ENCODE measurements at places on chromosomes 3 and 15. TPM values are rescaled to one million over a fixed set of nuclear protein-coding genes. Genes with fewer than 3 reads are reported as not detected.

The LIPC gene
- total RNA-seq = 1.1 TPM

The ERICH6 gene
- total RNA-seq = not detected

The RASGRP1 gene
- total RNA-seq = not detected

The DAPK2 gene
- total RNA-seq = 0.34 TPM

The GREM1 gene
- 12.8 TPM for total RNA-seq

The GOLGA8S gene
- 0.05 TPM for total RNA-seq

The MME gene
- 19.1 TPM for total RNA-seq

DNA sequence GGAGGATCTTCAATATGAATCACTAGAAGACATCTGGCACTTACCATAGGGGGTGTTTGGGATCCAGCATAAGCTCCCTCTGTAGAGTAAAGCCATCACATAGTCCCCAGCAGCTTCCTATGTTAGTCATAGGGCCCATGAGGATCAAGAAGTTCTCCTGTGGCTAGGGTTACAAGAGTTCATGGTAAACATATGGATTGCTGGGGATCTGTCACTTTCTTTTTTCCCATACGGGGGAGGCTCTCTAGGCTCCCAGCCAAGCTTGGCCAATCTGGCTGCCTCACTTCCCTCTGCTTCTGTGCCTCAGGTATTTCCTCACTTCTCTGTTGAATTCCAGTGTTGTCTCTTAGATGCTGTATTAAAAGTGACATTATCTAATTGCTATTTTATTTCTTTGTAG is 597.9 kb downstream of the PDCD6IP start:
- H3K27me3 ChIP-seq = no peaks in the 10 kb centered on the region
- H3K4me1 ChIP-seq = no peaks in the 10 kb centered on the region
- H3K4me3 ChIP-seq = no peak overlapping the region
- DNase-seq = no peak

DNA sequence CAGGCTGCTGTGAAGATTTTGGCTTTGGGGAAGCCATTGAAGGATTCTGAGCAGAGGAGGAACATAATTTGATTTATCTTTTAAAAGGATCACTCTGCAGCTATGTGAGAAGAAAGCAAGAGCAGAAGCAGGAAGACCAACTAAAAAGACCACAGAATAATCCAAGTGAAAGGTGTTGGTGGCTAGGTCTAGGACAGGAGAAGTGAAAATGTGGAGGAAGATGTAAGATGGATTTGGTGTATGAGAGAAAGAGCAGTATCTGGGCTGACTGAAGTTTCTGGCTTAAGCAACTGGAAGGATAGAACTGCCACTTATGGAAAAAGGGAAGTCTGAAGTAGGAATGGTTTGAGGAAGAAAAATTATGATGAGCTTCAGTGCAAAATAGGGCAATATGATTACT is 62.0 kb downstream of the SFMBT1 start:
- no peak overlapping the region for H3K27ac ChIP-seq
- no peaks in the 10 kb centered on the region for H3K27me3 ChIP-seq
- no peaks in the 10 kb centered on the region for H3K36me3 ChIP-seq
- H3K4me1 ChIP-seq = no peaks in the 10 kb centered on the region

- no peaks in the 10 kb centered on the region for H3K27me3 ChIP-seq
- DNase-seq = peak; percentile 34
- peaks cover 29% of the 10 kb centered on the region for H3K4me1 ChIP-seq
- no peak overlapping the region for H3K4me3 ChIP-seq
These were observed 165.6 kb upstream of the SMAD3 start for GRCh38 chr15:66899555-66900350.

DNA sequence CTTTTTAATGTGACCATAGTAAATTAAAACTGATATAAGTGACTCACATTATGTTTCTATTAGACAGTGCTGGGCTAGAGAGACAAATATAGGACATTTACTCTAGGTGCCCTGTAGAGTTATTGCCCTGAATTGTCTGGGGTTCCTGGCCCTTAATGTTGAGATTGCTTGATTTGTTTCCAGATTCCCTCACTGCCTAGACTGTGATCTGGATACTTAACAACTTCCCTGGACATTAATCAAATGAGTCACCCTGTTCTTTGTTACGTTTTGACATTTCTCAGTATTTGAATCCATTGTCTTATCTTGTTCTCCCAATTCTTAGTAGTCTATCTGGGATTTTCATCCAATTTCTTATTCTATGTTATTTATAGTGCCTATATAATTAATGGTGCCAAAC is 65.8 kb downstream of the DTWD1 start:
- H3K4me3 ChIP-seq = no peak overlapping the region
- no peaks in the 10 kb centered on the region for H3K4me1 ChIP-seq
- no peak for DNase-seq
- H3K27me3 ChIP-seq = no peaks in the 10 kb centered on the region
- no peaks in the 10 kb centered on the region for H3K36me3 ChIP-seq

DNA sequence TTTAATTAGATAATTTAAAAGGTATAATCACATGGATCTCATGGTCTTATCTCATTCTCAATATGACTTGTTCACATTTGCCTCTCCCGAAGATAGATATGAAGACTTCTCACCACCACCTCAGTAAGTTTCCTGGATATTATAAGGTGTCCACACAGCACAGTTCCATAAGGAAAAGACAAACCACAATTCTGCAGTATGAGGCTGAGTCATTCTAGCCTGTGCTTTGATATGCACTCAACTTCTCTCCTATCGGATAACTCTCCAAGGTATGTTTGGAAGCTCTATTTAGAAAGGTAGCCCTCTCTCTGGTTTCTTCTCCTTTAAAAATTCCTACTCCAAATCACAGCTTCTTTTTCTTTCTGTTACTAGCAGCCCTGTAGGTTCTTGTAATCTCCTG is 612.8 kb downstream of the ZPLD1 start:
- no peaks in the 10 kb centered on the region for H3K27me3 ChIP-seq
- no peaks in the 10 kb centered on the region for H3K4me1 ChIP-seq
- DNase-seq = no peak
- no peaks in the 10 kb centered on the region for H3K36me3 ChIP-seq

DNA sequence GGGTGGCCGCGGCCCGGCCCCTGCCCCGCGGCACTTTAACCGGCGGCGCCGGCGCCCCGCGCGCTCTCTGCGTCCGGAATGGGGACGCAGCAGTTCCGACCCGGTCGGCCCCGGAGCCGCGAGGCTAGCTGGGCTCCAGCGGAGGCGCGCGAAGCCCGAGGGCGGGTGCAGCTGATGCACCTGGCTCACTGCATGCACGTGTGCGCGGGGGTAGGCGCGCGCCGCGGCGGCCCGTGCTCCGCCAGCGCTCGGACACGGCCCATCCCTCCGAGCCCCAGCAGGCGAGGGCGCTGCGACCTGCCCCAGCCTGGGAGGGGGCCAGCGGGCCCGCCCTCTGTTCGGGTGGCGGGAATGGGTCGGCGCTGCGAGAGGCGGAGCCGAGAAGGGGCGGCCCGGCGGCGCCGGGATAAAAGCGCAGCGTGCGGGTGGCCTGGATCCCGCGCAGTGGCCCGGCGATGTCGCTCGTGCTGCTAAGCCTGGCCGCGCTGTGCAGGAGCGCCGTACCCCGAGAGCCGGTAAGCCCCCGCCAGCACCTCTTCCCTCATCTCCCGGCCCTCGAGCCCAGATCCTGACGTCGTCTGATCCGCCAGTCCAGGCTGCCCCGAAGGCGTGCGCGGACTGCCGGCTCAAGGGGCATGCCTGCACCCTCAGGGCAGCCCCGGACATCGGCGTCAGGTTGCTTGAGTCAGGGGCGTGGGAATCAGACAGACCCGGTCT is at the start of the genes CHDH and IL17RB:
Gene CHDH, minus strand, starts transcription at position 286 of the 717 bp plus-strand sequence. CDS start 22,411 bp downstream, outside the sequence.
Gene IL17RB, plus strand, starts transcription at position 435 of the 717 bp plus-strand sequence. Its CDS starts 21 bp downstream, at position 456.
- no peaks in the 10 kb centered on the region for H3K36me3 ChIP-seq
- peaks cover 11% of the 10 kb centered on the region for H3K4me1 ChIP-seq
- no peak within 1 kb of the TSS for H3K27ac ChIP-seq
- H3K27me3 ChIP-seq = peaks cover 34% of the 10 kb centered on the region
- H3K4me3 ChIP-seq = peak within 1 kb of the TSS; percentile 36
- peak; percentile 2 for DNase-seq

DNA sequence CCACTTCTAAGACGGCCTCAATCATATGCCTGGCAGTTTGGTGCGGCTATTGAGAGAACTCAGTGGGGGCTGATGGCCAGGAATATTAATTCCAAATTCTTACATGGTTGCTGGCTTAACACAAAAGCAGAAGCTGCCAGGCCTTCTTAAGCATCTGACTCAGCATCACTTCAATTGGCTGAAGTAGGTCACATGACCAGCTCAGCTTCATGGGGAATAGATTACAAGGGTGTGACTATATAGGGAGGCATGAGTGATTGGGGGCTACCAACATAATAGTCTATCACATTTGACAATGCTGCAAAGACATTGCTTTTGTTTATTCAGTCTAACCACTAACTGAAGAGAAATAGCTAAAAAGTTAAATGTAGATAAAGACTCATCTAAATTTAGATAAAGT is 101.6 kb upstream of the ANKRD28 start:
- peak; percentile 43 for DNase-seq
- H3K36me3 ChIP-seq = no peaks in the 10 kb centered on the region
- H3K27ac ChIP-seq = no peak overlapping the region
- peaks cover 7% of the 10 kb centered on the region for H3K4me1 ChIP-seq

- H3K27ac ChIP-seq = no peak within 1 kb of the TSS
- peaks cover 32% of the 10 kb centered on the region for H3K27me3 ChIP-seq
- peaks cover 19% of the 10 kb centered on the region for H3K4me1 ChIP-seq
- peak within 1 kb of the TSS; percentile 44 for H3K4me3 ChIP-seq
- no peaks in the 10 kb centered on the region for H3K36me3 ChIP-seq
- DNase-seq = peak; percentile 42
These were observed at the start of gene PPM1L for GRCh38 chr3:160755776-160756304. PPM1L (plus strand) TSS chr3:160756231.

GRCh38 chr3:192026661-192027060 is 565.7 kb downstream of the PYDC2 start:
- no peaks in the 10 kb centered on the region for H3K36me3 ChIP-seq
- H3K27me3 ChIP-seq = no peaks in the 10 kb centered on the region
- H3K4me3 ChIP-seq = no peak overlapping the region
- DNase-seq = no peak

DNA sequence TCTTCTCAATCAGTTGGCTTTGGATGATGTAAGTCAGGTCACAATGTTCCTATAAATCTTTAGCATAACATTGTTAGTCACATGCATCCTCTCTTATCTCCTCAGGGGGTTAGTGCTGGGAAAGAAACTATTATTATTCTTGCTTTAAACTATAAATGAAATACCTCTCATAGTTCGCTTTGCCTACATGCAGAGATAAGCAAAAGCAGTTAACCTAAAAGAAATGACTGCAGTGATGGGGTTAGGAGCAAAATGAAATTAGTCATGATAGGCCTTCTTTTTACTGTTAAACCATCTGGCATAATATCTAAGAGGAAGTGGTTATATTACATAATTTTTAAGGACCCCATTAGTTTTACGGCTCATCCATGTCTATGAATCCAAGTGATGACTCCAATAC is 91.7 kb upstream of the IGSF10 start:
- H3K27ac ChIP-seq = no peak overlapping the region
- H3K27me3 ChIP-seq = no peaks in the 10 kb centered on the region
- no peak overlapping the region for H3K4me3 ChIP-seq

- DNase-seq = no peak
- no peak overlapping the region for H3K4me3 ChIP-seq
- no peaks in the 10 kb centered on the region for H3K36me3 ChIP-seq
- H3K4me1 ChIP-seq = no peaks in the 10 kb centered on the region
- no peaks in the 10 kb centered on the region for H3K27me3 ChIP-seq
- H3K27ac ChIP-seq = no peak overlapping the region
These were observed 30.4 kb downstream of the ZNF662 start for GRCh38 chr3:42936157-42936981.

- DNase-seq = no peak
- no peaks in the 10 kb centered on the region for H3K4me1 ChIP-seq
- no peak overlapping the region for H3K27ac ChIP-seq
- H3K36me3 ChIP-seq = no peaks in the 10 kb centered on the region
- no peak overlapping the region for H3K4me3 ChIP-seq
These were observed 99.8 kb upstream of the CHMP2B start for GRCh38 chr3:87127281-87127680.

DNA sequence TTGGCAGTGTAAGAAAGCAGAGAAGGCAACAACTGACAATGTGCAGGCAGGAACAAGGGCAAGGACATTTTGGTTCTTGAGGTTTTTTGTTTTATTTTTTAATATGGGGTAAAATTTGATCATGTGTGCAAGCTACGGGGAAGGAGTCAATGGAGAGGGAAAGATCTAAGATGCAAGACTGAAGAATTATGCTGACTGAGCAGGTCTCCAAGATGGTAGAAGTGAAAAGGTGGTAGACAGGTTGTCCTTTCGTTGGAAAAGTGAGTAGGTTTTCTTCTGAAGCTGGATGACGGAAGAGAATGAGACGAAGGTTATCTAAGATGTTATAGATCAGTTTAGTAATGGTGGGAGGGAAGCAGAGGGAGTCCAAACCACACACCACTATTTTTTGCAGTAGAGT is 4.2 kb downstream of the CD47 start:
- H3K27ac ChIP-seq = peak overlapping the region; percentile 8
- no peak for DNase-seq
- H3K36me3 ChIP-seq = peaks cover 21% of the 10 kb centered on the region
- peaks cover 35% of the 10 kb centered on the region for H3K4me1 ChIP-seq

DNA sequence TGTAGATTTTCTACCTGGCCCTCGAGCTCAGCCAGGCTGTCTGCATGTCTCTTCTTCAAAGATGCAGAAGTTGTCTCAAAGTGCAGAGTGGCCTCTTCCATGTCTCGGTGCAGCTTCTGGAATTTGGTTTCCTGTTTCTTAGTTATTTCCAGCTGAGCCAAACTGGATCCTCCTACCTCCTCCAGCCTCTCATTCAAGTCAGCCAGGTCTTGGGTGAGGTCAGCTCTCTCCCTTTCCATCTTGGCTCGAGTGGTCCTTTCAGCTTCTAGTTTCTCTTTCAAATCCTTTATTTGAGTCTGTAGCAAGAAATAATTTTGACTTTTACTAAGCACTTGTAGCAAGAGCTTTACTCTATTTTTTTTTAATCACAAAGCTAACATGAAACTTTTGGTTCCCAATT is 81.8 kb downstream of the MYH15 start:
- no peaks in the 10 kb centered on the region for H3K4me1 ChIP-seq
- no peak overlapping the region for H3K27ac ChIP-seq
- H3K36me3 ChIP-seq = no peaks in the 10 kb centered on the region

- no peak overlapping the region for H3K4me3 ChIP-seq
- H3K27ac ChIP-seq = no peak overlapping the region
- no peaks in the 10 kb centered on the region for H3K36me3 ChIP-seq
These were observed 436.9 kb downstream of the FOXP1 start for GRCh38 chr3:71146673-71147072.

DNA sequence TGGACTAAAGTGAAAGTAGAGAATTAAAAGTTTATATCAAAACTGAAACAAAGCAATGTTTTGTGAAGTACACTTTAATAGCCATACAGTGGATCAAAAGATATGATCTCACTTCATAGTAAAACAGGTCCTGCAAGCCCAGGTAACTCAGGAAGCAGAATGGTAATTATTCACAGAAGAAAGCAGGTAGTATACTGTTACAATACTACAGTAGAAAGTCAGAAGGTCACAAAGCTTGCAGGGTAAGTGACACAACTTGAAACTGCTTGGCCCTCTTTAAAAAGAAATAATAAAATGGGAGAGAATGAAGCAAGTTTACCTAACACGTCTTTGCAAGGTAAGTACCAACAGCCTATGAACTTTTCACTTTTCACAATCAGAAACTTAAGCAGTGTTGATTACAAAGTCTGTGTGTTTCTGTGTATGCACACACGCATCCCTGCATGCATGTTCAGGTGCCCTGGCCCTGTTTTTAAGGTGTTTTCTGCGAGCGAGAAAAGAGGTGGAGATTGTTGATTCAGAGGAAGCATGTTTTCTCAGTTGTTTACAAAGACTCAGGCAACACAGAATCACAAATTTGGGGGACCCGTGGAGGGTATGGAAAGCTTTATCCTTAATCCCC is at the start of gene NAALADL2:
Gene NAALADL2, plus strand, starts transcription at position 221 of the 622 bp plus-strand sequence.
- DNase-seq = no peak
- H3K4me3 ChIP-seq = no peak within 1 kb of the TSS
- no peaks in the 10 kb centered on the region for H3K4me1 ChIP-seq
- no peaks in the 10 kb centered on the region for H3K36me3 ChIP-seq
- H3K27ac ChIP-seq = no peak within 1 kb of the TSS
- H3K27me3 ChIP-seq = no peaks in the 10 kb centered on the region
